ENCODE measurements at places on chromosomes 6 and 20.

DNA sequence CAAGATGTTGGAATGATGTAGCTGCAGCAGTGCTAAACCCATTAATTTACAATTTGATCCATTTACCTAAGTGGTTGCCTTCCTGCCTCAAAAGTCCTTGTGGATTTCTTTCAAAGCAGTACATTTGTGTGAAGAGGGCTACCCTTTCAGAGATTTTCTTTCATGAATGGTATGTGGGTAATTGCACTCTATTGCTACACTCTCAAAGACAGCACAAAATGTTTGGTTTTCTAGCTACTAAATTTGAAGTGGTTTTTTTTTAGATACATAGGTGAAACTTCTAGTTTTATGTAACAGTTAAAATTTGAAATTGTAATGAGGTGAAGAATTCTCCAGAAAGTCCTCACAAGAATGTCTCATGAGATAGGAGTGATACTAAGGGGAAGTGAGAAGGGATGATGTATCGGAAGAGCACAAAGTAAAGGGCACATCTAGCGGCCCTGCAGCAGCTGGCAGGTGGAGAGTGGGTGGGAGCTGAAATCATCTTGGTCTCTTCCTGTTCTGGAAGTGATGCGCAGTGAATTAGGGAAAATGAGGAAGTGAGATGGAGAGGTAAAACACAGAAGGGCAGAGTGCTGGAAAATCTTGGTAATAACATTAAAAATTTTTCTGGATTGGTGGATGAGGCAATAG lies 236.8 kb upstream of the MAN1A1 start:
- no peak for DNase-seq

- DNase-seq: peak; percentile 14
Observed at GRCh38 chr6:100228834-100229441, 234.9 kb upstream of the MCHR2 start.

DNA sequence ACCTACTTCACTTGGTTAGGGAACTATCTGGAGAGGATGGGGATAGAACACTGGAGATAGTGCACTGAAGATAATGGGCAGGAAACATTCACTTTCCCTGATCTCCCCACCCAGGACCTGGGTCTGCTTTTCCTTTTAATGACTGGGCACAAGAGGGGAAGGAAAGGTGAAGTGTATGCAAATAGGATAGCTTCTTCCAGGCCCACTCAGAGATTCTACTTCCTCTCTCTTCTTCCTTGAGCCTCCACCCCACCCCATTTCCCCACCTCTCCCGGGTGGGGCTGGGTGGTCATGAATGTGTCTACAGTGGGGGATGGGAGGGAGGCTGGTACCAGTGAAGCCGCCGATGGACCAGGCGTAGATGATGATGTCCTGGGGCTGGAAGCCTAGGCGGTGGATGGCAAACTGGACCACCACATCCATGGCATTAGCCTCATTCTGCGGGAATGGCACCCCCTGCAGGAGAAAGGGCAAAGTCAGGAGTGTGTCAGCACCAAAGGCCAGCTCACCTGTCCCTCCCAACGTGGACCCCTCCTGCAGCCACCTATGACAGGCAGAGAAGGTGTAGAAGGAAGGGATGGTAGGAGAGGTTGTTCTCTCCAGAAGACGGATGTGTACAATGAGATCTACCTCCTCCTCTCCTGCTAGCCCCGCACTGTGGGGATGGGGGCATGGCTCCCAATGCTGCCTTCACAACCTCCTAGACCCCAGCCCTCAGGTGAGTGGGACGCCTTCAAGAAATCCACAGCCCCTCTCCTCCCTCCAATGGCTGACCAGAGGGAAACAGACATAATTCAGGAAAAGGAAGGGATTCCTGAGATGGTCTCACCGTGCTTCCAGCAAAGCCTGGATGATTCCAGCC lies 8.6 kb upstream of the LY6G5C start:
- no peak for DNase-seq

- no peak for DNase-seq
Observed at GRCh38 chr6:20737912-20738311, 203.7 kb downstream of the CDKAL1 start.

DNA sequence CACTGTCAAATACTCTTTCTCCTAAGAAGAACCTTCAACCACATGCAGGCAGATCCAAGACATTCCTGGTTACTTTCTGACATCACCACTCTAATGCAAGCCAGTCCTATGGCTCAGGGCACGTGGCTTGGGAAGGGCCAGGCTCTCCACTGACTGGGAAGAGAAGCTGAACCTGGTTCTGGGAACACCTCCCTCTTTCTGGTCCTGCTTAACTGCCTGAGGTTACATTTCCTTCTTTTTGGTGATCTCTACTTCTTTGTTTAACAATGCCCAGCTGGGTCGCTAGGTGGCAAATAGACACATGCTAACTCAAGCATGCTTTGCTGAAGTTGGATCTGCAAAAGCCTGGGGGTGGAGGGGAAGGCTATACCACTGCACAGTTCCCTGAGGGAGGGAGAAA lies 249.8 kb downstream of the GMDS start:
- DNase-seq: no peak

- peak; percentile 18 for DNase-seq
Observed at GRCh38 chr6:4776493-4777393, 539 bp downstream of the CDYL start.

- DNase-seq: peak; percentile 15
Observed at GRCh38 chr6:43368259-43369160, 937 bp downstream of the ZNF318 start.

DNA sequence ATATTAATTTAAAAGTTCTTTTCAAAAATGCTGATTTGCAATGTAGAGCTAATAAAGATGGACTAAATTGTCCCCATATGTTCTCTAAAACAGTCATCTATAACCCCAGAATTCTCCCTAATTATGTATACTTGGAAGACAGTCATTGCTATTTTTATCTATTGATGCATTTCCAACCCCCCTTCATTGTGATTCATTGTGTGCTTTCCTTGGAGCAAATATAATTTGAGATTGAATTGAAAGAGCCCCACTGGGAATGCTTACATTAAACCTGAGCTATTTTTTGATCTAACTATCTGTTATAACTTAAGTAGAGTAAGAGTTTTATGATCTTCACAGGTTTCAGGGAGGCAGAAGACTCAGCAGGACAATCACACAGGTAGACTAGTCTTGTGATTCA lies 73.7 kb upstream of the PTCHD4 start:
- DNase-seq: no peak

DNA sequence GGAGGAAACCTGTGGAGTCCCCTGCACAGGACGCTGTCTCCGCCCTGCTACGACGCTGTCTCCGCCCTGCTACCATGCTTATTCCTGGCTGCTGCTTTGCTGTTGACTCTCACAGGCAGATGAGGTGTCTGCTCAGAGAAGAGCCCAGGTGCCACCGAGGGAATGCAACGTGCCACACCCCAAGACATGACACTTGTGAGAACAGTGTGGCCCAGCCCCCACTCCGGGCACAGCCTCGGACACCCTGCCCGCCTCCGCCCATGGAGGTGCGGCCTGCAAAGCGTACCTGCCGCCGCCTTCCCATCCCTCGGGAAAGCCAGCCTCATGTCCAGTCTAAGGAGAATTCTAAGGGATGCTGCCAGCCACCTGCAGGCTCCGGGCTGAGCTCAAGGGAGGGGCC lies 15.6 kb upstream of the MRGBP start:
- DNase-seq: no peak

- DNase-seq: no peak
Observed at GRCh38 chr20:46765506-46766120, 56.2 kb downstream of the SLC2A10 start.

DNA sequence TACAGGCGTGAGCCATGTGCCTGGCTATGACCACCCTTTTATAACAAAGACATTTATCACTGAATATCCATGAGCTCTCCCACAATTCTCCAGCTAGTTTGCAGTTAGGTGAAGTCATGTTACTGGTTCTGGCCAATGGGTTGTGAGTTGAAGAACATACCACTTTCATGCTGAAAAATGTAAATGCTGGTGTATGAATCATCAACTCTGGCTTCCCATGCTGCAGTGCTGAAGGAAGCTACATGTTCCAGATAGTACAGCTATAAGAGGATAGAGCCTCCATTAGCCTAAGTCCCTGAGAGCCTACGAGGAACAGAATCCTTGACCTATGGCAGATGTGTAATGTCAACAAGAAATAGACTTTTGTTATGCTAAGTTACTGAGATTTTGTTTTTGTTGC lies 180.4 kb downstream of the BTBD9 start:
- DNase-seq: no peak

DNA sequence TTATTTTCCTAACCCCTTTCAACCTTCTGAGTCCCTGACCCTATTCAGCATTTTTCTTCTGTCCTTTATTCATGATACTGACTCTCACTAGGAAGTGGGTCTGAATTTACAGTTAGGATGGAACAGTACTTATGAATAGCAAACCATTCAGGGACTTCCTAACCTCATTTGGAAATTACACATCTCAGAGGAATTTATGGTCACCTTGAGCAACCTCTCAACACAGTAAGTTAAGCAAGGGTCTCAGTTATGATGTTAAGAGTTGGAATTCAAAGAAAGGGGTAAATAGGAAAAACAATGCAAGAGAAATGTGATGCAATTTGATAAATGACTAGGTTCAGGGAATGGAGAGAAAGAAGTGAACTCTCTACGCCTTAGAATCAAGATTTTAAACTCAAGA lies 97.3 kb downstream of the GPR6 start:
- no peak for DNase-seq

- DNase-seq: no peak
Observed at GRCh38 chr20:12411246-12411940, 493.7 kb downstream of the BTBD3 start.

- DNase-seq: no peak
Observed at GRCh38 chr6:33126101-33126714, 50.4 kb downstream of the HLA-DPB1 start.

DNA sequence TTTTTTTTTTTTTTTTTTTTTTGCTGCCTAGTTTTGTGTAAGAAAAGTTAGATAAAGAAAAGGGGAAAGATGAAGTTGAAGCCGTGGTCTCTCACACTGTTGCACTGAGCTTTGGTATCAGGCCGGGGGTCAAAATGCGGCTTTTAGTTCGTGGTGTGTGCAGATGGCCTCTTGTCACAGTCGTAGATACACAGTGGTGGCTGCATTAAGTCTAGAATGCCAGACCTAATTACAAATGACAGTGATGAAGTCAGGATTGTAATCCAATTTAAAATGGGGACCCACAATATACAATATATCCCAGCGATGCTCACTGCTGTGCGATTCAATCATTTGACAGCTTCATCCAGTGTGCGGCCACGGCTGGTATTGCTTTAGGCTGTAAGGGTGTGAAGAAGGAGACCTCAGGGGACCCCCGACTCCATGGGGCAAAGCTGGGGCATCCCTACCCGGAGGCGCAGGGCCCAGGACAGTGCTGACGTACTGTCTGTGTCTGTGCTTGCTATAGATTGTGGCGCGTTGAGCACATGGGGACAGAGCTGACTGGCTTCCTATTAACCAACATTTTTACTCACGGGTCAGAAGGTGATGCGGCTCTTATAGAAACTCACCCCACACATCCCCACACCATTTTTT lies 210.0 kb upstream of the SOX4 start:
- DNase-seq: no peak

- no peak for DNase-seq
Observed at GRCh38 chr6:4728926-4729325, 47.3 kb upstream of the CDYL start.

DNA sequence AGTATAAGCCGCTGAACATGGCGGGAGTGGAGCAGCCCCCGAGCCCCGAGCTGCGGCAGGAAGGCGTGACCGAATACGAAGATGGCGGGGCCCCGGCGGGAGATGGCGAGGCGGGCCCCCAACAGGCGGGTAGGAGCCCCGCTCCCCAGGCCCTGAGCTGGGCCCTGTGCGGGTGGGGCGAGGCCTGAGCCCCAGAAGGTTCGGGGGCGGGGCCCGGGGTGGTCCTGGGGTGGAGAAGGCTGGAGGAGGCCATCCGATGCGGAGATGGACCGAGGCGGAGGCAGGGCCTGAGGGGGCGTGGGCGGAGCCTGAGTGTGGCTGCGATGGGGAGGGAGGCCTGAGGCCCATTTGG lies 7.1 kb downstream of the L3MBTL1 start:
- no peak for DNase-seq

DNA sequence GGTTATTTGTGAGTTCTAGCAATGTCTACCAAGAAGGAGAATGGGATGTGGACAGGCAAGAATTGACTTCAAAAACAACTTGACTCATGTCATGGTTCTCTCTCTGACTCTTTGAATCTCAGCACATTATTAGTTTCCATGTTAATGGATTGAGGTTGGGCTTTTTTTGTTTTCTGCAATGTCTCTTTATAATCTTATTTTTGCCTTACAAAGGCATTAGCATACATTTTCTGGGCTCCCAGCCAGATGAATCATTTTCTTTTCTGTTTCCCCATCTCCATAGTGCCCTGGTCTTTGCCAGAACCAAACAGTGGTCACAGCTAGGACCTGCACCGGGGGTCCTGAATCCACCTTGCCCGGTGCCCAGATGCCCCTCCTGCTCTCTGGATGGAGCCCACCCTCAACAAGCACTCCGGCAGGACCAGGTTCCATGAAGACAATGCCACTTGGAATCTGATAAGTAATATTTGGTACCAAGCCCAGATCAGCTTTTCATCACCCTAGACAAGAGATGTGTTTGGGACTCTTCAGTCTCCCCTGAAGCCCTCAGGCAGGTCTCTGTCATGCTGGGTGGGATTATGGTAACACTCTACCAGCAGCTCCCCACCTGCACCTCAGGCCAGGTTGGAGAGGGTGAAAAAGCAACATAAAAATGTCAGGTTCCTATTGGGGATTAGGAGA lies 266.7 kb upstream of the SULF2 start:
- no peak for DNase-seq

GRCh38 chr6:122736163-122736562 lies 43.4 kb upstream of the FABP7 start:
- DNase-seq: no peak

GRCh38 chr6:96626759-96627364 lies 63.9 kb downstream of the FHL5 start:
- DNase-seq: no peak

DNA sequence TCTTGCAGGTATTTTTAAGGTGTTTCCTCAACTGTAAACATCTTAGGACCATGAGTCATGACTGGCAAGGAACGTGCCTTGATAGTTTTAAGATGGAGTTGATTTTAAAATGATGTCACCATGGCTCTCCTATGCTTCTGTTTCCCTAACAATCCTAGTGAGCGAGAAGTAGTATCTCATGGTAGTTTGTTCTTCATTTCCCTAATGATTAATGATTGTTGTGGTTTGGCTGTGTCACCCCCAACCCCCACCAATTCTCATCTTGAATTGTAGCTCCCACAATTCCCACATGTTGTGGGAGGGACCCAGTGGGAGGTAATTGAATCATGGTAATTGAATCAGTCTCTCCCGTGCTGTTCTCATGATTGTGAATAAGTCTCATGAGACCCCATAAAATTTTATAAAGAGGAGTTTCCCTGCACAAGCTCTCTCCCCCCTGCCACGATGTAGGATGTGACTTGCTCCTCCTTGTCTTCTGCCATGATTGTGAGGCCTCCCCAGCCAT lies 16.8 kb upstream of the BNIP5 start:
- DNase-seq: no peak

DNA sequence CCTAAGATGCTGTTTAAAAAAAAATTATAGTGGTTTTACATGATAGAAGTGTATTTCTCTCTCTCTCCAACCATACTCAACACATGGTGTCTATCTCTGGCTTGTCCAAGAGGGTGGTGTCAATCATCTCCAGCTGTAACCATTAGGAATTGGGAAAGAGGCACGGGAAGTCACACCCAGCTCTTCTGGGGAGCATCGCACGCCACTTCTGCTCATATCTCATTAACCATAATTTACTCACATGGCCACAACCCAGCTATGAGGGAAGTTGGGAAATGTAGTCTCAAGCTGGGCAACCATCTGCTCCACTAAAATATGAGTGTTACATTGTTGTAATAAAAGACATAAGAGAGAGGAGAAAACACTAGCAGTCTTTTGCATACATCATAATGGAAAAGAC lies 30.4 kb upstream of the TSHZ2 start:
- DNase-seq: no peak

- no peak for DNase-seq
Observed at GRCh38 chr6:87618531-87618930, 28.6 kb downstream of the ORC3 start.
